ENCODE measurements at places on chromosomes 6 and 20.

- no peak for DNase-seq
Observed at GRCh38 chr20:56391596-56392131, 351 bp downstream of the AURKA start.

DNA sequence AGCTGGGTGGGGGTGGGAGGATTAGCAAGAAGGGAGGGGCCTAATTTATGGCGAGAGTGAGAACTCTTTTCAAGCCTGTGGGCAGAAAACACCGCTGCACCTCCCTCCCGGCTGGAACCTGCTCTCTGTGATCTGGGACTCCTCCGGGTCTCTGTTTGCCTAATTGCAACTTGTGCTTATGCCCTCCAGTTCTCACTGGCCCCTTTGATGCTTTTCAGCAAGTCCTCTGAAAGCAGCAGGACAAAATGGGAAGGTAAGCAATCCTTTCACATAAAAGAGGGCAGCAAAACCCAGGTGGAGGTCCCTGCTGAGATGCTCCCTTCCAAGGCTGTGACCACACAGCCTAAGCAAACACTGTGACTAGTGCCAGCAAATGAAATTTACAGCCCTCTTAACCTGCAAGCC lies 523.0 kb upstream of the FLRT3 start:
- DNase-seq: peak; percentile 69

GRCh38 chr20:16313917-16314316 lies 259.3 kb downstream of the KIF16B start:
- no peak for DNase-seq

DNA sequence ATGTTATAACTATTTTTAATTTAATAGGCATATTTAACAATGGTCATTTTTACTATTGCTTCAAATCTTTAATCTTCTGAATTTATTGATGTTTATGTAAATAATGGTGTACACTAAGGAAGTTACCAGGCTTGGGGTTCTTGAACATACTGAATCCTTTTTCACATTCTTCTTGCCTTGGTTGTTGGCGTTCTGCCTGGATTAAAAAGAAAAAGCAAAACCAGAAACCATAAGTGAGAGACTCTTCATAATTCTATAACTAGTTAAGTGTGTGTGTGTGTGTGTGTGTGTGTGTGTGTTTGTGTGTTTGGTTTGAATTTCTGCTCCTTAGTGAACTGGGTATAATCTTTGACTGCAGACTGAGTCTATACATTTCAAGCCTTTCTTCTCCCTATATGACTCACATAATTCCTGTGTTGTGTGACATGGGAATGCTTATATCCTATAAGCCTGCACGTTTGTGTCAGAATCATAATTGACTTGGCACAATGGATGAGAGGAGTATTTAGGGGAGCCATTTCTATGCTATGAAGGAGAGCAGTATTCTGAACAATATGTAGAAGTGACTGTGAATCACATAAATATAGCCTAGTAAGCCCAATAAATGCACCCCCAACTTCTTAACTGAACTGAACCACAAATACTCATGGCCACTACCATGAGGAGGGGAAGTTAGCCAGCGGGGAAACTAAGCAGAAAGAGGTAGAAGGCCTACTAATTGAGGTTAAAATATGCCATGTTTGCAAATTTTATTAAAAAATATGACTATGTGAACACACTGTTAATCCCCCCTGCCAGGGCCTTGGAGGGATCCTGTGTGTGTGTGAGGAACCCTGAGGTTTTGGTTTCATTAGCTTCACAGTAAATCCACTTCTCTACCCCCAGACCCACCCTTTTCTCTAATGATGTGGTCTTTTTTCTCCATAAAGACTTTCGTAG lies 425.5 kb downstream of the BCKDHB start:
- no peak for DNase-seq

GRCh38 chr6:67863346-67863745 lies 771.7 kb upstream of the ADGRB3 start:
- DNase-seq: no peak

DNA sequence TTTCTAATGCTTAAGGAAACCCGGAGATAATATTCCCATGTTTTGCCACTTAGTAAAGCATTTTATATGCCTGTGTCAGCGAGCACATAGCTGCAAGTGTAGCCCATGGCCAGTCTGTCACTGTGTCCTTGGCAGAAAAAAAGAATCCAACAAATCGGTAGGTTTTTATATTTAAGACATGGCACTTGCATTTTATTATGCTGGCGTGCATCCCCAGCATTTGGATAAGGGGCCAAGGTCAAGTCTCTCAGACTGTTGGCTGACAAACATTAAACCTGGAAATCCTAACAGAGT lies 1.2 kb upstream of the ZNF184 start:
- DNase-seq: no peak

- no peak for DNase-seq
Observed at GRCh38 chr20:22438346-22438745, 146.0 kb downstream of the FOXA2 start.

Data from NCI-H1417 (cell line).